NCI-H2029 treated with DMSO at 0.1 percent for 48 hours (cell line): ENCODE measurements at places on chromosomes 16 and 17.

DNA sequence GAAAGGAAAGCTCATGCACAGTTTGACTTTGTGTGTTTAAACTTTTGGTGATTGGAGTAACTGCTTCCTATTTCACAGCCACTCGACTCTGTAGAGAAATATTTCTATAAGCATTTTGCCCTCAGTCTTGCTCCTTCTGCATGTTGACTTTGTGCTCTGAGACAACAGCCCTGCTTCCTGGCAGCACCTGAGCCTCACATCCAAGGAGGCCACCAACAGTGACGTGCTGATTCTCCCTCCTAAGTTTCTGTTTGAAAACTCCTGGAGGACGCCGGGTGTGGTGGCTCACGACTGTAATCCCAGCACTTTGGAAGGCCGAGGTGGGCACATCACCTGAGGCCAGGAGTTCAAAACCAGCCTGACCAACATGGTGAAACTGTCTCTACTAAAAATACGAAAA, 23.9 kb upstream of the WSB1 start:
- DNase-seq: no peak

GRCh38 chr16:54076006-54076504, 210.5 kb downstream of the IRX3 start:
- no peak for DNase-seq

- no peak for DNase-seq
These were observed 6.7 kb downstream of the ALOX12B start for GRCh38 chr17:8080799-8081219.

GRCh38 chr16:27387724-27388123, 14.2 kb upstream of the IL21R start:
- no peak for DNase-seq

DNA sequence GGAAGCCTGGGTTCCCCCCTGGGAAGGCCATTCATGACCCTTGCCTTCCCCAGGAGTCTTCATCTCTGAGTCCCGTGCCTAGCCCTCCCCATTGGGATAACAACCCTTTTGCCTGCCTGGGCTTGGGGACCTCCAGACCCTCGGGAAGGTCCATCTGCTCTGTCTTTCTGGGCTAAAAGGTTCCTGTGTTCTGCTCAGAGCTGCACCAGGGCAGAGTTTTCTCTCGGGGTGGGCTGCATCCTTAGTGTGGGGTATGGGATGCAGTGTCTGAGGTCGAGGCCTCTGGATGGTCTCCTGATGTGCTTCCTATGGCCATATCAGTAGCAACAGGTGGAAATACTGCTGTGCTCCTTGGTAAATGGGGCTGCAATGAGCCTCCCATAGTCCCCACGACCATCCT, 22.9 kb upstream of the PLLP start:
- no peak for DNase-seq

GRCh38 chr17:76432004-76432403, 20.9 kb downstream of the UBE2O start:
- DNase-seq: no peak
